HFFc6 (cell line): ENCODE measurements at places on chromosomes 7 and 10.

DNA sequence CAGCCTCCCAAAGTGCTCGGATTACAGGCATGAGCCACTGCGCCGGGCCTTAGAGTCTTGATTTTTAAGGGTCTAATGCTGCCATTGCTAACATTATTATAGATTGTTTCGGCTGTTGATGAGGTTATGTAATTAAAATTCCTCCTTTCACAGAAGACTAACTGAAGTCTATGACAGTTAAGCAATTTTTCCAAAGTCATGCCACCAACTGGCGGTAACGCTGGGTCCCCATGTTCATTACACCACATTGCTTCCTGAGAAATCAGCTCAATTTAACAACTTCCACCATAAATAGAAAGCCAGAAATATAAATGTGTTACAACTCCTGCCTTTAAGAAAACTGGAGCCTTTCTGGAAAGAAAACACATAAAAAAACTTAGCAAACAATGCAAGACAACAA is 3.5 kb downstream of the ERLIN1 start:
- DNase-seq = no peak

GRCh38 chr10:54614072-54614471 is 187.0 kb downstream of the PCDH15 start:
- no peak for DNase-seq

DNA sequence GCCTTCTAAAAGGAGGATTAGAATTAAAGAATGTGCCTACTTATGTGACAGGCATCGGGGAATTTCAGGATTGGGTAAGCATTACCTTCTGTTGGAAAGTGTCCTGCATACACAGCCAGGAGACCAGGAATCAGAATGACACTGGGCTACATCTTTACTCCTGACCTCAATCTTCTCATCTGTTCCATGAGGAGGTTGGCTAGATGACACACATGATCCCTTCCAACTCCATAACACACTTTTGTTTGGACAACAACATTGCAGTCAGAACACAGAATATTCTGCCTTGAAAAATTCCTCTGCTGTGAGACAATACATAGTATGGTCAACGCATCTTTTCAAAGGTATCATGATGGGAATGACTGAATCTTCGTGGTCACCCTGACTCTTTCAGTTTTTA is 1281.2 kb upstream of the SORCS1 start:
- peak; percentile 46 for DNase-seq

DNA sequence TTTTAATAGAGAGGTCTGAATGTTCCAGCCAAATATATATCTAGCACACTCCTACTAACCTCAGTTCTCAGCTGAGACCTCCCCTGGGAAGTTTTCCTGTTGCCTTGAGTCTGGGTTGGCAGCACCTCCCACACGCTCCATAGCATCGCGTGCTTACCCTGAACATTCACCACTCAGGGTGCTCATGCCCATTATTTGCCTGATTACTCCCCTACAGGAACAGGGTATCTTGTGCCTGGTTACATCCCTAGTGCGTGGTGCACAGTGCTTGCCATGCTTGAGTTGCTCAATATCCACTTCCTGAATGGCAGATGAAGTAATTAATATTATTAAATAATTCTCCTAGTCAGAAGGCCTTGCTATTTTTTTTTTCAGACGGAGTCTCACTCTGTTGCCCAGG is 269.9 kb upstream of the IMMP2L start:
- DNase-seq = no peak

GRCh38 chr10:34938399-34938670 is 123.2 kb upstream of the PARD3 start:
- no peak for DNase-seq

DNA sequence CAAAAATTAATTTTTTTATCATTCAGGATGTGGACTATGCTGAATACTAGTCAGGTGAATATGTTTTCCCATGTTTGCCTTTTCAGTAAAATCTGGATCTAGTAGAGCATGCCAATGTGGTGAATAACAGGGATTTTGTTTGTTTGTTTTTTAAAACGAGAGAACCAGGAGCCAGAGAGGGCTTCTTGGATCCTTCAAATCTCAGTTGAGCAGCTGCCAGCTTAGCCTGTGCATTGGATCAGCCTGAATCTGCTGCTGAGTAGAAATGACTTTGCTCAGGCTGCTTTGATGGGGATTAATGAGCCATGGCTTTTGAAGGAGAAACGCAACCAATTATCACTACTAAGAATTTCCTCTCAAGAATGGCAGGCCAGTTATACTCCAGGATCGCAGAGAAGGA is 493.8 kb downstream of the ARL4A start:
- no peak for DNase-seq

DNA sequence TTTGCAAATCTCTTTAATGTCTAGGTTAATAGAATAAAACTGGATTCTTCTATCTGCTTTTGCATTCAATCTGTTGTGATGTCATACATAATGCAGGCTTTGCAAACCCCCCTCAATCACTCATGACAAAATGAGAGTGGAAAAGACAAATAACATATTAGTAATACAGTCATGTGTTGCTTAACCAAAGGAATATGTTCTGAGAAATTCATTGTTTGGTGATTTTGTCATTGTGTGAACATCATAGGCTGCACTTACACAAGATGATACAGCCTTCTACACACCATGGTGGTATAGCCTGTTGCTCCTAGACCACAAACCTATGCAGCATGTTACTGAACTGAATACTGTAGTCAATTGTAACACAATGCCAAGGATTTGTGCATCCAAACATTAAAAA is 87.3 kb upstream of the SEC61G start:
- DNase-seq = no peak

DNA sequence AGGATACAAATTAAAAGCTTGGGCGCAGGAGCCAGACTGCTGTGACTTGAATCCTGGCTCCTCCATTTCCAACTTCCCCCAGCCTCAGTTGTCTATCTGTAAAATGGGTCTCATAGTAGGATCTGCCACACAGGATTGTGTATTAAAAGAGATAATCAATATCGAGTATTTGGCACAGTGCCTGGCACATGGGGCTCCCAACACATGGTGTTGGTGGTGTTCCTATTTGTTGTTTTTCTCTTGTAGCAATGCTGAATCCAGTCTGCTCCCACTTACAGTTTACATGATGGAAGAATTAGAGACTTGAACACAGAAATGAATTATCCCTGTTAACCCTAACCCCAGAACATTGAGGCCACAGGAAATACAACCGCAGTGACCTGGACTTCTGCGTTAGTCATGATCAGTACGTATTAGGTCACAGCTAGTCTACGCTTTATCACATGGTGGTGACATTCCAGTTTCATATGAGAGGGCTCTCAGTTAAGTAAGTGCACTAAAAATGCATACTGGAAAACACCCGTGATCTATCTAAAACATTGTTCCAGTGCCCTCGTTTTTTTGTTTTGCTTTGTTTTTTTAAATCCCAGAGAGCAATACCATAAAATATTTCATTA is 169.5 kb upstream of the KLF14 start:
- DNase-seq = peak; percentile 95

GRCh38 chr10:55750458-55750857 is 610.6 kb downstream of the ZWINT start:
- DNase-seq = no peak

DNA sequence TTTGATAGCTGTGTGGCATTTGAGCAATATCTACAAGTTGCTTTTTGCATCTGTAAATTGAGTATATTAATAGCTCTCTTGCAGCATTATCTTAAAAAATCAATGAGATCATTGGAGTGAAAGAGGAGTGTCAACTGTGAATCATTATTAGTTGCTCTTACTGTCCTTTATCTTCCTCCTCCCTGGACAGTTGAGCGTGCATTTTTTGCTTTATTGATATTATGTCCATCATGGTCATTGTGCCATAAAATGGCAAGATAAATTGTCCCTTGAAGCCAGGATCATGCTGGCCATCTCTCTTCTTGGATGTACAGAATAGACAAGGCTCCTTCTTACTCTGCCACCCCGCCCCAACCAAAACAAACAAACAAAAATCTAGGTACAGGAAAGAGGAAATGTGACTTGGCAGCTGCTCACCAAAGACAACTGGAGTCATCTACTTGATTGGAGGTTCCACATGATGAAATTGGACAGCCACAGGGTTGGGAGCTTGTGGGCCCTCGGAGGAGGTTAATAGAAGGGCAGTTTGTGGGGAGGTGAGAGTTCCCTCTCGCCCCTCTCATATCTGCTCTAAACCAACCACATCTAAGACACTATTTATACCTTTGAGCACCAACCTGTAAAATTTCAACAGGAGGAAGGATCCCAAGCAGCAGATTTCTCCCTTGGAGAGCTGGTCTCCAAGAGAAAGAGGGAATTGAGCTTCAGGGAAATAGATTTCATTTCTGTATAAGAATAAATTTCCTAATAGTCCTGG is 252.7 kb downstream of the SKIDA1 start:
- DNase-seq = no peak

DNA sequence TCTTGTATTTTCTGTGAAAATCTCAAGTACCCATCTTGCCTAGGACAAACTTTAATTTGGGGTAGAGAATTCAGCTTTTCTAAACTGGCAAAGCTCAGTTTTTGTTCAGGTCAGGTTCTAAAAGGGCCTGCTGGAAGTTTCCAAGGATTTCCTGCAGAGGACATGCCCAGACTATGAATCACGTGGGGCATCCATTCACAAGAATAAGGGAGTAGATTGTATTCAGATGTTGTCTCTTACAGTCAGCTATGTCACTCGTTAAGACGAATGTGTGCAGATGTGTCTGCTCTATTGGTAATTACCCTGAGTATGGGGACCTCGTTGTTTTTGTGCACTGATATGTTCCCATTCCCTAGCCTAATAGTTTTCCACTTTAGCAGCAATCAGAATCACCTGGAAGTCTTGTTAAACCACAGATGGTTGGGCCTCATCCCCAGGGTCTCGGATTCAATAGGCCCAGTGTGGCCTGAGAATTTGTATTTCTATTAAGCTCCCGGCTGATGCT is 81.0 kb upstream of the ITPRID1 start:
- DNase-seq = no peak

DNA sequence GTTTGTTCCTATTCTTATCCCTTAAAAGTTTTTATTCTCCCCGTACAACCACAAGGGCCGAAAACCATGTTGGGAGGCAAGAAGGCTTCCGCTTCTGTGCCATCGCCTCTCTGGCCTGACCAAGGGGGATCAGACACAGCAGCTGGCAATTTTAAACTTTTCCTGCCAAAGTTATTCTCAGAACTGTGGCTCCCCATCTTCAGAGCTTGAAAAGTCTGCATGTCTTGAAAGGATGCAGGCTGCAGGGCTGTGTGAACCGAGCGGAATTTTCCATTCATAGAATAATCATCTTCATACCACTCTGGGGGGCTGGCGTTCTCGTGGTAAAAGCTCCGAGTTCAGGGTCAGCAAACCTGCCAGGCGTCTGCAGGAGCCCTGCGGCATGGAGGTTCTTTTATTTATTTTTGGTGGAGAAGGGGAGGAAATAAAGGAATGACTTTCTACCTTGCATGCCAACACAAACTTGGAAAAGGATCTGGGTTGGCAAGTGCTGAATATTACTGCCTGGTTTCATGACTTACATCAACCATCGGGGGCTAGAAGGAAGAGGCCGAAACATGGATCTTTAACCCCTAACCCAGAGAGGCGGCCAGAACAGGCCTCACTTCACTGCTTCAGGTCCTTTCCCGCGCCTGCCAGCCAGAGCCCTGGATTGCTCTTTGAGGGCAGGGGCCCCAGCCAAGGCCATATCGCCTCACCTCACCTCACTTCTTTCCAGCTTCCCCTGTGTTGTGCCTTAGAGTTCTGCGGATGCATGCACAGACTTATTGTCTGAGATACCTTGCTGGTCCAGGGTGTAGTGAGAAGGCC is 3.0 kb upstream of the NANOS1 start:
- DNase-seq = no peak

- DNase-seq = no peak
Measured at GRCh38 chr10:35639021-35639727, 2.9 kb downstream of the FZD8 start.

DNA sequence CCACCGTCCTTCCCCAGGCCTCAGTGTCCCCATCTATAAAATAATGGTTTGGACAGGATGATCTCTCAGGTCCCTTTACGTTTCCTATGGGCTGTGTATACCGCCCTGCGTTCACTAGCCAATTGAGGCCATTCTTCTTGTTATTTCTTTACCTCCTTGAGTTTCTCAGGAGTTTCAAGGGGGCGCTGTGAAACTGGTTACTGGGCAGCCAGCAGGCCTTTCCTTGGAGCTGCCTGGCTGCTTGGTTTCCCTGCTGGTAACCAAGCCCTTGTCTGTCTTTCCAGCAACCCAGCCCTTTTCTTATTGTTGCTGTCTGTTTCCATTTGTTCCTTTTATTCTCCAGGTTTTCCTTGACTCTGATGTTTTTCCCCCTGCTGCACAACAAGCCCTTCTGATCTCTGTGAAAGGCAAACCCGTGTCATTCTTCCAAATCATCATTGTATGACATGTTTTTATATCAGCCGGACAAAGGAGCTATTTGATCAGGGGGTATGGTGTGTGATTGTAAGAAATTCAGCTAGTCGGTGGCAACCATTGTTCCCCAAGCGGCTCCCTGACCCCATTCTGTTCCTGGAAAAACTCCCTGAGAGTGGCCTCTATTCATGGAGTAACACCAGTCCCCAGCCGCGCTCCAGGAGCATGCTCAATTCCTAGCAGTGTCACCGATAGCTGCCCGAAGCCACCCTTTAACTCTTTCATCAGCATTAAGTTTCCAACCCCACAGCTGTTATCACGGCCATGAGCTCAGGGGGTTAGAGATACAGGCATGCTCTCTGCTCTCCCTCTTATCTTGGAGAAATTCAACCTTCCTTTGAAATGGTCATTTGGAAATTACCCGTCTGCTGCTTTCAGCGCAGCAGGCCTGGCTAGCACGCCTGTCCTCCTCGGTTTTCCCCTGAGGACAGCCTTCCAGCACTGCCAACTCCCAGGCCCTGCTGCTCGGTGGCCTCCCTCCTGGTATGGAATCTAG is 26.6 kb downstream of the FGF8 start:
- no peak for DNase-seq

GRCh38 chr10:6649903-6650302 is 69.8 kb upstream of the PRKCQ start:
- DNase-seq = no peak

- no peak for DNase-seq
Measured at GRCh38 chr10:101545898-101546297, 42.2 kb downstream of the POLL start.

DNA sequence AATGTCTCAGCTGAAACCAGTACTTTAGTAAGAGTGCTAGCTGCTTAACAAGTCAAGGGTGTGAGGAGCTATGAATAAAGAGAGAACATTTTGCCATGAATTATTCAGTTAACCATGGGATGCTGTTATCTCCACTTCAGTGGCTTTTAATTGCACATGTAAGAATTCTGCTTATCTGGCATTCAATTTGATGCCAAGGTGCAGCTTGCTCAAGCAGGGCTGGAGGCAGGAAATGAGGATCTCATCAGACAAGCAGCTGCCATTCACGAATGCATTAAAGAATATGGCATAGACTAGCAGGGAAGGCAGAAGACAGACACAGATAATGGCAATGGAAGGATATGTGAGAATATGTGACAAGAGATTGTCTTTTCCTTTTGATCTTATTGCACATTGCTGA is 697.8 kb downstream of the NRG3 start:
- no peak for DNase-seq

- no peak for DNase-seq
Measured at GRCh38 chr10:61376377-61376776, 76.8 kb downstream of the TMEM26 start.

- DNase-seq = no peak
Measured at GRCh38 chr10:132370426-132371340, 26.3 kb upstream of the PWWP2B start.
